Spinal cord (tissue), 10 donors: ENCODE measurements at places on chromosomes 6 and 20. TPM values are rescaled to one million over a fixed set of nuclear protein-coding genes. Genes with fewer than 3 reads are reported as not detected.

The DSP gene
- 8.4 TPM for polyA plus RNA-seq

The TRIM40 gene
- not detected for polyA plus RNA-seq

The TBPL1 gene
- 77.9 TPM for polyA plus RNA-seq

The RIPOR2 gene
- polyA plus RNA-seq, result 30.7 TPM

The SLC12A5 gene
- 176 TPM for polyA plus RNA-seq

The SSTR4 gene
- polyA plus RNA-seq, result 0.59 TPM

The RHAG gene
- 0.53 TPM for polyA plus RNA-seq

The AFDN gene
- 110 TPM for polyA plus RNA-seq

The TUBB2B gene
- polyA plus RNA-seq, result 1,520 TPM

The TRIM15 gene
- not detected for polyA plus RNA-seq

The ANKEF1 gene
- polyA plus RNA-seq, result 3.7 TPM

The RAB44 gene
- 0.05 TPM for polyA plus RNA-seq

The SASH1 gene
- 60.3 TPM for polyA plus RNA-seq

The TMEM14C gene
- polyA plus RNA-seq, result 115 TPM

The COL9A1 gene
- polyA plus RNA-seq, result 34.0 TPM

The BPI gene
- polyA plus RNA-seq, result not detected

The EYS gene
- 1.3 TPM for polyA plus RNA-seq

The HSD17B8 gene
- 8.5 TPM for polyA plus RNA-seq

The LPA gene
- 1.3 TPM for polyA plus RNA-seq

The ADGB gene
- polyA plus RNA-seq, result 0.98 TPM

The MICB gene
- 1.5 TPM for polyA plus RNA-seq

The PPP1R10 gene
- 45.2 TPM for polyA plus RNA-seq

The TMEM217 gene
- polyA plus RNA-seq, result 0.71 TPM

The LY6G5B gene
- polyA plus RNA-seq, result 35.6 TPM

The DSTN gene
- polyA plus RNA-seq, result 325 TPM

The DYNLRB1 gene
- 309 TPM for polyA plus RNA-seq

The PPP1R14C gene
- 42.3 TPM for polyA plus RNA-seq

The LRRC1 gene
- polyA plus RNA-seq, result 15.6 TPM

The PAX1 gene
- polyA plus RNA-seq, result 0.30 TPM

The TMEM30A gene
- polyA plus RNA-seq, result 117 TPM

The MTFR2 gene
- 1.4 TPM for polyA plus RNA-seq

The TGM2 gene
- 23.7 TPM for polyA plus RNA-seq

The STX11 gene
- 1.0 TPM for polyA plus RNA-seq

The LAMA2 gene
- 30.6 TPM for polyA plus RNA-seq

The GJA1 gene
- polyA plus RNA-seq, result 561 TPM

The SALL4 gene
- polyA plus RNA-seq, result 1.4 TPM

The HUS1B gene
- 0.41 TPM for polyA plus RNA-seq

The ME1 gene
- polyA plus RNA-seq, result 20.6 TPM

The CST1 gene
- not detected for polyA plus RNA-seq

The ZBP1 gene
- polyA plus RNA-seq, result 0.14 TPM
